Memory B cell (primary cell): ENCODE measurements at places on chromosomes 5 and 9.

- H3K27me3 ChIP-seq: peaks cover 2% of the 10 kb centered on the region
- no peaks in the 10 kb centered on the region for H3K36me3 ChIP-seq
- no peak overlapping the region for H3K27ac ChIP-seq
- no peaks in the 10 kb centered on the region for H3K4me1 ChIP-seq
- H3K4me3 ChIP-seq: no peak overlapping the region
These were observed 28.0 kb upstream of the MIER3 start for GRCh38 chr5:56979968-56980367.

DNA sequence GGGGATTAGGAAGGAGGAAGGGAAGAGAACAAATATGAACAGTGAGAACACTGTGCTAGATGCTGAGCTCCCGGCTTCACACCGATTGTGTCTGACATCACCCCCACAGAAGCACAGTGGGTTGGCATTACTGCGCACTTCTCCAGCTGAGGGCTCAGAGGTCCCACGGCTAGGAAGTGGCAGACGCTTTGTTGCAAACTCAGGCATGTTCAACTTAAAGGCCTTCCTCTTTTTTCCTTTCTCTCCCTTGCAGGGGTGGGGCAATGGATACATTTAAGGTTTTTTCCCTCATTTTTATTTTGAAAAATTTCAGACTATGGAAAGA, 15.5 kb upstream of the SHB start:
- H3K4me1 ChIP-seq: peaks cover 3% of the 10 kb centered on the region
- H3K36me3 ChIP-seq: no peaks in the 10 kb centered on the region
- no peak for DNase-seq
- no peak overlapping the region for H3K27ac ChIP-seq
- no peak overlapping the region for H3K4me3 ChIP-seq
- H3K27me3 ChIP-seq: peaks cover 9% of the 10 kb centered on the region

DNA sequence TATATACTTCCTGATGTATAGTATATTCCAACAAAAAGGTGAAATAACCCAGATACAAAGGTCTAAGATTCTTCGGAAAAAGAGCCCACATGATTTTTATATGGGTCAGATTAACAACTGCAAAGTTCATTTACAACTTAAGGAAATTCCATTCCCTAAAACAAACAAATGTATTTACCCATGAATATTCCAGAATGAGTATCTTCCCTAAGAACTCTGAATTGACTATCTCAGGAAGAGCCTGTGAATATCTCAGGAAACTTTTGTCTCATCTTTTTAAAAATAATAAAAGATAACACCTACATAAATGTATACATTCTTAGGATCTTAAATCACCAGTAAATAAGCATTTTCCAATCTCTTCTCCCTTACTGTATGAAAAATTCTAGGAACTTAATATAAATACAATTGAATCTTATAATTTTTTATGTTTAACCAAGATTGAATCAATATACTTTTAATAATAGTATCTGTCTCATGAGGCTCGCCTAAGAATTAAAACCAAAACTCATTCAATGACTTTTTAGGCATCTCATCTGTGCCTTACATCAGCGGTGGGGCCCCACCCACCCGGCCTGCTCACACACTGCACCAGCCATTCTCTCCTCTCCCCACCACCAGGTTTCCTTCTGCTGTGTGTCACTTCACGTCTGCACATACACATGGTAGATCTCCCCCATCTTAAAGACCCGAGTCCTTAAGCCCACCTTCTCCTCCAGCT, 78.1 kb downstream of the RAPGEF1 start:
- H3K36me3 ChIP-seq: peaks cover 13% of the 10 kb centered on the region
- no peak for DNase-seq
- peaks cover 63% of the 10 kb centered on the region for H3K4me1 ChIP-seq
- H3K4me3 ChIP-seq: peak overlapping the region; percentile 25
- H3K27ac ChIP-seq: peak overlapping the region; percentile 86
- no peaks in the 10 kb centered on the region for H3K27me3 ChIP-seq

GRCh38 chr5:86786955-86787354, 169.2 kb downstream of the COX7C start:
- H3K4me3 ChIP-seq: no peak overlapping the region
- H3K36me3 ChIP-seq: no peaks in the 10 kb centered on the region
- H3K4me1 ChIP-seq: no peaks in the 10 kb centered on the region
- no peak overlapping the region for H3K27ac ChIP-seq

GRCh38 chr5:173922527-173922926, 34.4 kb downstream of the CPEB4 start:
- no peak overlapping the region for H3K27ac ChIP-seq
- DNase-seq: no peak
- no peaks in the 10 kb centered on the region for H3K27me3 ChIP-seq
- H3K4me1 ChIP-seq: peaks cover 16% of the 10 kb centered on the region
- no peak overlapping the region for H3K4me3 ChIP-seq

- H3K36me3 ChIP-seq: no peaks in the 10 kb centered on the region
- H3K4me1 ChIP-seq: peaks cover 3% of the 10 kb centered on the region
- H3K27ac ChIP-seq: no peak within 1 kb of the TSS
- no peak for DNase-seq
These were observed at the start of gene ADAMTSL1 for GRCh38 chr9:18473652-18474279. ADAMTSL1 (plus strand) TSS chr9:18474153; CDS start chr9:18474233, 80 bp downstream.

GRCh38 chr9:74414325-74414724, 82.8 kb upstream of the RORB start:
- no peaks in the 10 kb centered on the region for H3K27me3 ChIP-seq
- DNase-seq: no peak
- no peaks in the 10 kb centered on the region for H3K36me3 ChIP-seq
- H3K4me1 ChIP-seq: no peaks in the 10 kb centered on the region
- no peak overlapping the region for H3K4me3 ChIP-seq

- DNase-seq: no peak
- no peaks in the 10 kb centered on the region for H3K4me1 ChIP-seq
- no peaks in the 10 kb centered on the region for H3K27me3 ChIP-seq
- no peak overlapping the region for H3K27ac ChIP-seq
- H3K4me3 ChIP-seq: no peak overlapping the region
These were observed 383.3 kb downstream of the OSTF1 start for GRCh38 chr9:75471549-75472114.

- H3K4me3 ChIP-seq: no peak overlapping the region
- H3K27me3 ChIP-seq: no peaks in the 10 kb centered on the region
- no peaks in the 10 kb centered on the region for H3K36me3 ChIP-seq
- no peak overlapping the region for H3K27ac ChIP-seq
These were observed 19.8 kb upstream of the NSD1 start for GRCh38 chr5:177113566-177114424.

DNA sequence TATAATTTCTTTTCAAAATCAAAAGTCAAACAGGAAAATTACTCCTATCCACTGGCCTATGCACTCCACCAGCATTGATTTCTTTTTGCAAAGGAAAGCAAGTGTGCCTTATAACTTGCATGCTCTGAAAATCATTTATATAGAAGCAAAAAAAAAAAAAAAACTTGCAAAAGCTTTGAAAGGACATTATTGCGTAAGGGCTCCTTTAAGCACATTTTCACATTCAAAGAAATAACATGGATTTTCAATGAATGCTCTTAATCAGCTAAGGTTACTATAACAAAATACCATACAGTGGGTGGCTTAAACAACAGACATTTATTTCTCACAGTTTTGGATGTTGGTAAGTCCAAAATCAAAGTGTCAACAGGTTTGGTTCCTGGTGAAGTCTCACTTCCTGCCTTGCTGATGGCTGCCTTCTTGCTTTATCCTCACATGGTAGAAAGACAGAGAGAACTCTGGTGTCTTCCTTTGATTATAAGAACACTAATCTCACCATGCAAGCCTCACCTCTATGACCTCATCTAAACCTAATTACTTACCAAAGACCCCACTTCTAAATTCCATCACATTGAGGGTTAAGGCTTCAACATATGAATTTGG, 755.2 kb upstream of the CDH10 start:
- H3K4me3 ChIP-seq: no peak overlapping the region
- no peaks in the 10 kb centered on the region for H3K4me1 ChIP-seq
- H3K27me3 ChIP-seq: no peaks in the 10 kb centered on the region
- no peak overlapping the region for H3K27ac ChIP-seq
- H3K36me3 ChIP-seq: no peaks in the 10 kb centered on the region

DNA sequence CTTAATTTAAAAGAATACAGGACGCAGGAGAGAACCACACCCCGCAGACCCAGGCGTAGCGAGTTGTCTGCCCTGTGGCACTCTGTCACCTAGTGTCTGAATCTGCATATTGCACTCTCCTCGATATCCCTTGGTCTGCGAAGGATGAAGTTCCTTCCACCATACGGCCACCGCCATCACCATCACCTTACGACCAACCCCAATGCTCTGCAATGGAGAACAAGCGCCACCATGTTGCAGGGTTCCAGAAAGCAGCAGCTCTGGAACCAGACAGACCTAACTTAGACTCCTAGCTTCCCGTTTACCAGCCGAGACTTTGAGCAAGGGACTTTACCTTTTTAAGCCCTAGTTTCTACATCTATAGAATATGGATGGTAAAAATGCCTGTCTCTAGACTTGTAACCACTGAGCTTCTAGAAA, 77.4 kb upstream of the DMRT1 start:
- DNase-seq: peak; percentile 29
- H3K4me1 ChIP-seq: peaks cover 2% of the 10 kb centered on the region
- H3K27me3 ChIP-seq: peaks cover 22% of the 10 kb centered on the region
